Retinal pigment epithelial cell (primary cell): ENCODE measurements at places on chromosomes 12 and 14.

GRCh38 chr12:114779186-114779585, 95.2 kb upstream of the TBX3 start:
- DNase-seq = no peak

DNA sequence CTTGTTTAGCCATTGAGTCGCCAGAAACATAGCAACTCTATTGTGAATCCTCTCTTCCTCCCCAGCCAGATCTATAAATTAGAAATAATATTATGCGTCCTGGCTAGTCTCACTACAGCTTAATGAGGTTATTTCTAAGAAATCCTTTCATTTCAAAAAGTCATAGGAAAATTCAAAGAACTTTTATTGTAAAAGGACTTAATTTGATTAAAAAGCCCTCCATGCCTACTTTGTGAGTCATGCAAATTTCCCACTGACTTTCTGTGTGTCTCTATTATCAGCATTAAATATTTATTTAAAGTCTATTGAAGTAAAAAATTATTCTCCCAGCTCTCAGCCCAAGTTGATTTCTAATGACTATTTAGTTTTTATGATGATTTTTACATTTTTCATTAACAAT, 160.7 kb downstream of the PHLDA1 start:
- DNase-seq = no peak

- DNase-seq = no peak
Measured at GRCh38 chr12:43805149-43805859, 813 bp downstream of the TWF1 start.

DNA sequence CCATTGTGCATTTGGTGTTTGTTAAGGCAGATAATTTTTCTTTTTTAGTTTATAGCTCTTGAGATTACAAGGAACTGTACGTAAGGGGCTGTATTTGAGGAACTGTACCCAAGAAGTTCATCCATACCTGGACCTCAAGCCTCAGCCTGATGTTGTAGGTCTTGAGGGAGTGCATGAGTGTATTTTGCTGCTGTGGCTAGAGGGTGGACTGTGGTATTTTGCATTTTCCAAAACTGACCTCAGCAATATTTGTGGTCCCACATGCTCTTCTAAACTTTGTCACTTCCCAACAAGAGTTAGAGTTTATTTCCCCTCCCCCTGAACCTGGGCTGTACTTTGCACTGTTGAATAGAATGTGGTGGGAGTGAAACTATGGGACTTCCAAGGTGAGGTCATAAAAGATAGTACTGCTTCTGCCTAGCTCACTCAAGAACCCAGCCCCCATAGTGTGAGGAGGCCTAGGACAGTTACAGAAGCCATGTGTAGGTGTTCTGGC, 42.2 kb upstream of the FBXO33 start:
- no peak for DNase-seq

GRCh38 chr12:88627501-88627900, 47.2 kb upstream of the KITLG start:
- DNase-seq = no peak

DNA sequence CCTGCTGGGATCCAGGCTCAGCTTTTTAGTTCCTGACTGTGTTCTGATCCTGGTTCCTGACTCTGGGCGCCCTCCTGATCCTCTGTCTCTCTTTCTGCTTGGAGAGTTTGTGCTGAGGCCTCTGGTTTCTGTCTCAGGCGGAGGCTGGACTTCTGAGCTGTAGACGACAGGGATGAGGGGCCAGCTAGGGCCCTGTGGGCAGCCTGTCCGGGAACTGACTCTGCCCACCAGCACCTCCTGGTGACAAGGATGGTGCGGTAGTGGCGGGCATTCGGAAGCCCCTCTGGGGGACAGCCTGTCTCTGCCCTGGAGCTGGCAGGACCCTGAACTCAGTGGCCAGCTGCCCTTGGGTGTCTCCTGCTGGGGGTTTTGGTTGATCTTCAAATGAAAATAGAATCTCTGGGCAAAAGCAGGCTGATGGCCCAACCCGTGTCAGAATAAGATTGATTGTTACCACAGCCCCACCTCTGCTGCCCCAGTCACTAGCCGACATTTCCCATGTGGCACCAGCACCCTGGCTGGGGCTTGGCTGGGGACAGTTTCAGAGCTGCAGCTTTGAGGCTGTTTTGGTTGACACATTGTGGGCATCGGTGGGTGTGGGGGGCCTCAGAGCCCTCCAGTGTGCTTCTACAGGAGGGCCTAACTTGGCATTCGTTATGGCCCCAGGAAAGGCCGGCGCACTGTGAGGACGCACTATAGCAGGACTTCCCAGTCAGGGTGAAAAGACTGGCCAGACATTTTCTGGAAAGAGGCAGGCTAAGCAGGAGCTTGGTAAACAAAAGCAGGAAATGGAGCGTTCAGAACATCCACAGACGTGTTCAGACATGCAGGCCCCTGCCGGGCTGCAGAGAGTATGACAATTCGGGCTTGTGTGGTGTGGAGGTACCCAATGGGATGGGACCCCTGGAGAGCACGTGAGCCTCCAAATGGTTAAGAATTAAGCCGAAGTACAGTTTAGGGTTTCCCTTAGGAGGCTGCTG, 16.2 kb downstream of the KRT80 start:
- DNase-seq = no peak

DNA sequence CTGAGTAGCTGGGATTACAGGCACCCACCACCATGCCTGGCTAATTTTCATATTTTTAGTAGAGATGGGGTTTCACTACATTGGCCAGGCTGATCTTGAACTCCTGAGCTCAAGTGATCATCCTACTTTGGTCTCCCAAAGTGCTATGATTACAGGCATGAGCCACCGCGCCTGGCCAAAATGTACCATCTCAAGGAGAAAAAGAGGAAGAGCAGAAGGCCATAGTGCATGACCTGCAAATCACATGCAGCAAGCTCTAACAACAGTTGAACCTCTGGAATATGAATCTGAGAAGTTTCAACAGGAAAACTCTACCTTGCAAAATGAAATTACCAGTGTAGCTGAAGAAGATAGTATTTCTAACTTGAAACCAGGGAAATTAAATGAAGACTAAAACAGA, 17.1 kb upstream of the SERPINA1 start:
- no peak for DNase-seq

- DNase-seq = no peak
Measured at GRCh38 chr12:66584673-66585072, 94.2 kb downstream of the GRIP1 start.

DNA sequence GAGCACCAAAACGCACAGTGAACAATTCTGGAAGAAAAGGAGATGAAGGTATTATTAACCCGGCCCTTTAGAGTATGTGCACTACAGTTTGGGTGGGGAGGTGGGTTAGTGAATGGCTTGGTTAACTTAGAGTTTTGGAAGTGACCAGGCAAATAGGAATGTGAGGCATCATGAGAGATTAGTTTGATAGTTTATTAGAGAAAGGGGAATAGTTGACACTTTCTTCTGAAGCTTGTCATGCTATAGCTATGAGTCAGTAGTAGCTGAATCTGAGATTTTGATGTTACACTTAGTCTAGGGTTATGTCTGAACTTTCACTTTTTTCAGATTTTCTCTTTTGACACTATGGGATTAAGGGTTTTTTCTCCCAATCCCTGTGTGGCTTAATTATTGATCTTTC, 567.2 kb downstream of the SNAPC1 start:
- peak; percentile 27 for DNase-seq

DNA sequence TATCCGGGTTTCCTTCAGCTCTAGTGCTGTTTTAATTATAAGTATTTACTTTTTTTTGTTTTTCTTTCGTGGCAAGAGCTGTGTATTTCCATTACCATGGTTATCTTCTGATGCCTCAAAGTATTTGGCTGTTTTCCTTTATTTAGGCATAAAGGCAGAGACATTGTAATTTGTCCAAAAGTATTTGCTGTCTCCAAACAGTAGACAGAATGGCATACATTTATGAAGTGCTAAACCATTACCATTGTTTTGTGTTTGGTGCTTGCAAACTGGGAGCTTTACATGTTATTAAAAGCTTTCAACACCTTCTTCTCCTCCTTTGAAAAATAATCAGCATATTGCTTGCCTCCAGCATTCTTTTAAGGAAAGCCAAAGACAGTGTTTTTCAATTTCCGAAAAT, 46.3 kb downstream of the FLRT2 start:
- no peak for DNase-seq
